Right lung (tissue), 10 donors: ENCODE measurements at places on chromosomes 2 and 18.
A peak's percentile ranks its signal among the peaks of the same experiment; 100 is the strongest.

DNA sequence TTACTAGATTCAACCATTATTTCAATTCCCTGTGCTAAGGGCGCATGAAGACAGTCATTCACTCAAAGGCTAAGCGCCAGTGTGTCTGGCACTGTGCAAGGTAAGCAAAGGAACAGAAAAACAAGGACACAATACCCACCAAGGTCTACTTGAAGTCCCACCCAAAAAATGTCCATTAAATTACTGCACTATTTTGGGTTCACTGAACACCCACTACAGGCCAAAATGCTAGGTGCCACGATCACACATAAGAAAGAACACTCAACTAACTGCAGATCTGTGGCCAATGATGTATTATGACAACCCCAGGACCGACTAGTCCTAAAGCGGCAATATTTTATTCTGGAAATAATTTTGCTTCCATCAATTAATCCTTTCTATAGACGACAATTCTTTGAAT, 1.8 kb downstream of the TMEM131 start:
- DNase-seq = no peak

GRCh38 chr2:68687018-68687417, 43.6 kb downstream of the PROKR1 start:
- no peak for DNase-seq

- no peak for DNase-seq
Measured at GRCh38 chr2:239337877-239338484, 62.8 kb downstream of the HDAC4 start.

DNA sequence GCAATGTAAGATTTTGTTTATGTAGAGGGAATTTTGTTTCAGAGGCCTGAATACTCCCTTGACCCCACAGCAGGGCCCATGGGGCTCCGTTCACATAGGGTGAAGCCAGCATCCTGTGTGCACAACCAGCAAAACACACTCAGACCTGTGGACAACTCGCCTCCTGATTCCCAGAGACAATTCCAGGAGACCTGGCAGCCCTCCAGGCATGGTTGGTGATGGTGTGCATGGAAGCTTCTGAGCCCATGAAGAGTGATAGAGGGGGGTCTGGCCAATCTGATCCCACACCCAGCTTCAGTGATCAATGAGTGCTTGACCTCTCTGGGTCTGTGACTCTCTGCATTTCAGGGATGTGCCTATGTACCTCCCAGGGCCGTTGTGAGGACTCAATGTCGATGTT, 91.0 kb upstream of the RAB6C start:
- DNase-seq = no peak

DNA sequence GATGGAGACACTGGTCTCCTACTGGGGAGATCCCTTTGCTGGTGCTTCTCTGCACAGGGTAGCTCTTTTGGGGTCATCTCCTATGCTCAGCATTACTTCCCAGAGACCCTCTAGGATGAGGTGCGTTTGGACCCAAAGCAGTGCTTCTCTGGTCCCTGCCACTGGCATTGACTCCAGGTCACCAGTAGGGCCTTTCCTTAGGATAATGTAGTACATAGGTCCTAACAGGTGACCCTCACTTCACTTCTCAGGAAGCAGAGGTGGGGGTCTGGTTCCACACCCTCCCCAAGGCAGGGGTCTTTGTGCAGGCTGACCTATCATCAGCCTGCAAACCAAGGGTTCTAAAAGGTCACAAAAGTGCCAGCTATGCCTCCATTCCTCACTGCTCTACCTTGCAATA, 145.8 kb upstream of the HS6ST1 start:
- DNase-seq = no peak

- no peak for DNase-seq
Measured at GRCh38 chr18:9599328-9599727, 15.0 kb downstream of the PPP4R1 start.

GRCh38 chr18:46337271-46337670, 233.1 kb downstream of the HAUS1 start:
- DNase-seq = no peak

DNA sequence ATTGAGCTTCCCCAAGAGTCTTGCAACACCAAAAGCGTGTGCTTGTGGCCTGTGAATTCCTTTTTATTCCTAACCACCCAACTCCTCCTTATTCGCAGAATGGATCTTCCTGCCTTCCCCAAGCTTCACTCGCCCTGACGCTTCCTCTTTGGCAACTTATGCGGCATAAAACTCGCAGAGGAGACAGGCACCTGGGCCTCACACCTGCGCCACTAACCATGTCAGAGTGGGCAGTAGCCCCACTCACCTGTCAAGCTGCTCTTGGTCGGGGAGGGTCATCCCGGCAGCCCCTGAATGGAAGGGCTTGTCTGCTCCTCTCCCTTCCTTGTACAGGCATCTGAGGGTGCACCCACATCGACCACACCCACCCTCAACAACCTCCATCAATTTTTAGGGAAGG, 106.9 kb upstream of the GPC1 start:
- DNase-seq = no peak

DNA sequence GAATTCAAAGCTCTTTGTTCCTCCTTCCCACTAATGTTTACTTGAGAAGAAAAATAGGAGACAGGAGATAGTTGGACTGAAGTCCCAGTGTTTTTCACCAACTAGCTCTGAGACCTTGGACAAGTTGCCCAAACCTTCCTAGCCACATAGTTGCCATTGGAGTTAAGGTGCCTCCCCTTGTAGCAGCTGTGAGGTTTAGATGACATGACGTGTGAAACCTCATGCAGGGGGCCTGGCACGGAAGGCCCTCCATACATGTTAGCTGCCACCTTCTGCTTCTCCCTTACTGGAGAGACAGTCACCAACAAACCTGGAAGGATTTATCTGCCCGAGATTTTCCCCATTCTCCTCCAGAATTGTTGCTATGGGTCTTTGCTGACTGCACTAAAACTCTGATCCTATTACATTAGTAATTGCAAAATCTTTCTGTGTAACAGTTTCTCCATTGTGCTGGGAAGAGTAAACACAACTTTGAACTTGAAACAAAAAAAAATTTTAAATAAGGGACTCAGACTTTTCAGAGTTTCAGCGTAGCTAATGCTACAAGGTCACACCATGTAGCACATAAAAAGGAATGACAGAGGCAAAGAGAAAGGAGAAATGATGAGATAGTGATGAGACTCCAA, 23.8 kb upstream of the CABYR start:
- DNase-seq = no peak

- no peak for DNase-seq
Measured at GRCh38 chr18:57015451-57015850, 131.4 kb upstream of the BOD1L2 start.

GRCh38 chr2:88334418-88334817, 118.1 kb downstream of the FOXI3 start:
- DNase-seq = no peak

DNA sequence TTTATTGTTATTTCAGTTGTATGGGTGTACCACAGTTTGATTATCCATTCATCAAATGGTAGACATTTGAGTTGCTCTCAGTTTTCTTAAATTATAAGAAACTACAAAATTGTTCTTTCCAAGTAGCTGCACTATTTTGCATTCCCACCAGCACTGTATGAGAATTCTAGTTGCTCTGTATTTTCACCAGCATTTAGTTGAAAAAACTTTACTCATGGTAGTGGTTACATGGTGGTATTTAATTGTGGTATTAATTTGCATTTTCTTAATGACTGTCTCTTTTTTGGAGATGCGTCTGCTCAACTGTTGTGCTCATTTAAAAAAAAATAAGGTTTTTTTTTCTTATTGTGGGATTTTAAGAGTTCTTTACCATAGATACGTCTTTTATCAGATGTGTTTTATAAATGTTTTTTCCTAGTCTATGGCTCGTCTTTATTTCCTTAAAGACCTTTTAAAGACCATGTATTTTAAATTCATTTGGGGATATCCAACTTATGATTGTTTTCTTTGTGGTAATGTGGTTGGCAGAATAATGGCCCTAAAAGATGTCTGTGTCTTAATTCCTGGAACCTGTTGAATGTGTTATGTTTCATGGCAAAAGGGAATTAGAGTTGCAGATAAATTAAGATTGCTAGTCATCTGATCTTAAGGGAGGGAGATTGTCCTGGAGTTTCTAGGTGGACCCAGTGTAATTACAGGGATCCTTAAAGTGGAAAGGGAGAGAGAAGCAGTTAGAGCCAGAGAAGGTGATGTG, 37.4 kb downstream of the UBE2F start:
- no peak for DNase-seq

DNA sequence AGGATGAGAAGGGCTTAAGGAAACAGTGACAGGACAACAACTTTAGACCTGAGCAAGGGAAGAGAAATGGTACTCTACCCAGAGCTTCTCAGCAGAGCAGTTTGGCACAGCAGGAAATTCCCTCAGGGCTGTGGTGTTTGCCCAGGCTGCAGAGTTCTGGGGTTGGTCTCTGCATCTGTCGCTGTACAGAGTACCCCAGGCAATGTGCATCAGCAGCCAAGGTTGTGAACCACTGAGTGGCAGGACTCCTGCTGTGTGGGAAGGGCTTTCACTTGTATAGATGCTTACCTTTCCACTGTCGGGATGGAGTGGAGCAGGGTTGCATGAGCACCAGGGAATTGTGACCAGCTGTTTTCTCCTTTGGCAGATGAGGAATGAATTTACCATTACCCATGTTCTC, 21.2 kb downstream of the STAMBP start:
- DNase-seq = no peak

DNA sequence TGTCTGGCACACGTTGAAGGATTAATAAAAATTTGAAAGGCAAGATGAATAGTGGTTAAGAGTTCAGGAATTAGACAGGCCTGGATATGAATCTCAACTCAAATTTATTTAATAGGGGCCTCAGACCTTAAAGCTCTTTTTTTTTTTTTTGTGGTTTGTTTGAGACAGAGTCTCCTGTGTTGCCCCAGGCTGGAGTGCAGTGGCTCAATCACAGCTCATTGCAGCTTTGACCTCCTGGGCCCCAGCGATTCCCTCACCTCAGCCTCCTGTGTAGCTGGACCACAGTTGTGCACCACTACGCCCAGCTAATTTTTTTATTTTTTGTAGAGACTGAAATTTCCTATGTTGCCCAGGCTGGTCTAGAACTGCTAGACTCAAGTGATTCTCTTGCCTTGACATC, 3.0 kb downstream of the ZRANB3 start:
- no peak for DNase-seq

DNA sequence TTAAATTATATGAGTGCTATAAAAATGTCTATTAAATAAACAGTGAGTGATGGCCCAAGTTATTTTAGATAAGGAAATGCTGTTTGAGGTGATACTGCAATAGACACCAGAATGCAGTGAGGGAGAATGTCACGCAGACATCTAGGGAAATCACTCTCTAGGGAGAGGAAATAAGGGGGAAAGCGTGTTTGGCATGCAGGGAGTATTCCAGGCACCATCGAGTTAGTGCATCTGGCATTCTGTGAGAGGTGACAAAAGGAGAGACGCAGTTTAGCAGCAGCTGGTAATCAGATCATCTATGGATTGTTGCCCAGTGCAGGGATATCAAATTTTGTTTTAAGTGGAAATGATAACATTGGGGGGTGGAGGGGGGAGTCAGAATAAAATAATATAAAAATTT, 175.4 kb upstream of the NETO1 start:
- no peak for DNase-seq

- no peak for DNase-seq
Measured at GRCh38 chr2:19573784-19574183, 215.4 kb upstream of the OSR1 start.

DNA sequence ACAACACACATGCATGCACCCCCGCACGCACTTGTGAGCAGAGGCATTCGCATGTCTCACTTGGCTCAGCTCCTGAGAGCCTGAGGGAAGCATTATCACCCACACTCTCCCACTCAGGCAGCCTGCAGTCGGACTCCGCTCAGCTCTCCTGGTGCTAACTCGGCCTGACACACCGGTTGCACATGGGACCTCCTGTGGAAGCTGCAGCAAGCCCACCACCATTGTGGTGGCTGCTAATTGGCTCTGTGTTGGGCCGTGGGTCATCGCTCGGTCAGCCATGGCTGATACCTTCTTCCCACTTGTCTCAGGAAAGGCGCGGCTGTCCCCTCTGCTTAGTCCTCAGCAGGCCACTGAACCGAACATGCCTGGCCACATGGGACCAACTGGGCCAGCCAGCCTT, 13.7 kb upstream of the TEX261 start:
- no peak for DNase-seq

DNA sequence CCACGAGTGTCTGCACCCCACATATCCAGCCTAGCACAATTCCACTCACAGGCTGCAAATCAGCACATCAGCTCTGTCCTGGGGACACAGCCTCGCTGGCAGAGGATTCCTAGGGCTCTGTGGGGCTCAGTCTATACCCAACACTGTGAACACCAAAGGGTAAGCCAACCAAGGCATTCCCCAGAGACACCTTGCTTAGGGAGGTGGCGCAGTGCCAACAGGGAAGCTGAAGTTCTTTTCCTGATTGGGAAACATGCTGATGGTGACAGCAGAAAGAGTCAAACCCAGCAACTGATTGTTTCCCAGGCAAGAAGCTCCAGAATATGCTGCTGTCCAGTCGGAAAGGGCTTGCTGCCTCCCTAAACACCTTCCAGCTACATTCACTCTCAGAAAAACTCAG, 55.8 kb downstream of the TTC32 start:
- DNase-seq = no peak

GRCh38 chr2:64751286-64752260, 97.9 kb upstream of the SERTAD2 start:
- DNase-seq = peak; percentile 99

DNA sequence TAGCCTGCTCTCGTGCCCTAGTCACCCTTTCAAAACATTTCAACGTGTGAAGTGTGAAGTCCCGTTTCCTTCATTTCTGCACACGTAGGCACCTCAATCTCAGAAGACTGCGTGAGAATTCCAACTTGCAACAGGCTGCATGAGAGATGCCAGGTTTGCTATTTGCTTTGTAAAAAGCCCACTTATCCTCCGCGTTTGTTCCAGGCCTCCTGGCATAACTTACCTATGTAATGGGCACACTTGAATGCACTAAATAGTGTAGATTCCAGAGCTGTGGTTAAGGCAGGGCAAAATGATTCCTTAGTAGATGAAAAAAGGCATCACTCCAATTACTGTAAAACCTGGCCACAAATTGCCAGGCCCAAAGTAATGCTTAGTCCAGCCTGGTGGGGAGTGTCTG, 179.6 kb downstream of the INO80D start:
- no peak for DNase-seq

- no peak for DNase-seq
Measured at GRCh38 chr2:233761040-233761769, 1.1 kb downstream of the UGT1A1 start.

- DNase-seq = no peak
Measured at GRCh38 chr2:159904127-159904958, 106.3 kb upstream of the CD302 start.

- no peak for DNase-seq
Measured at GRCh38 chr2:218179782-218180181, 13.0 kb upstream of the CXCR1 start.

DNA sequence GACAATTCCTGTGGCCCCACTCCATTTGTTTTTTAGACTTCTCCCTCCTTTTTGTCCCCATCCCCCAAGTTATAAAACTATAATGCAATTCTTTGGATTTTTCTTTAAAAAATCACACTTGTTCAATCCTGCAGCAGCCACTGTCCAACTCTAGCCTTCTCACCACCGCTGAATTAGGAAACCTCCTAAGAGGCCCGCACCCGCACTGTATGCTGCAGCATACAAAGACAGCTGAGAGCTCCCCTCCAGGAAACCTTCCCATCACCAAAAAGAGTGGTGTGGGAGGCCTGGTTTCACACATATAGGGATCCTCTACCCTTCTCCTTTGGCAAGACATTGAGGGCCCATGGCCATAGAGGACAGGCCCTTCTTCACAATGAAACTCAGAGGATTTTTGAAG, 2.9 kb downstream of the PCGF1 start:
- no peak for DNase-seq

- DNase-seq = no peak
Measured at GRCh38 chr2:7595206-7595605, 678.0 kb downstream of the RNF144A start.
